Activated naive CD4-positive, alpha-beta T cell treated with anti-CD3 and anti-CD28 coated beads for 36 hours (primary cell): ENCODE measurements at places on chromosomes 4 and X.

- DNase-seq = no peak
Observed at GRCh38 chr4:102574317-102574716, 73.2 kb downstream of the NFKB1 start.

DNA sequence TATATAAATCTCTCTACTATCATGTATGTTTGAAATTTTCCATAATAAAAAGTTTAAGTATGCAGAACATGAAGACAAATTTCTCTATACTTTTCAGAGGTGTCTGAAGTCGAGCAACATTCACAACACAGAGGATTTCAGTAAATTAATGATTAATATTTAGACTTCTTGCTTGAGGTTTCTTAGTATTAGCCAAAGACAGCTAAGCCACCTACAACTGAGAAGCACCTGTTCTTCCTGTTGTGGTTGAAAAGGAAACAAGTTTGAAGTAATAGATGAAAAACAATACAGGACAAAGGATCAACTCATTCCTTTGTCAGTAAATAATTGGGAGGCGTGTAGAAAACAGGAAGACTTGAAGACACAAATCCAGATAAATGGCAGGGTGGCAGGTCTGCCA, 21.1 kb downstream of the SCML1 start:
- no peak for DNase-seq

DNA sequence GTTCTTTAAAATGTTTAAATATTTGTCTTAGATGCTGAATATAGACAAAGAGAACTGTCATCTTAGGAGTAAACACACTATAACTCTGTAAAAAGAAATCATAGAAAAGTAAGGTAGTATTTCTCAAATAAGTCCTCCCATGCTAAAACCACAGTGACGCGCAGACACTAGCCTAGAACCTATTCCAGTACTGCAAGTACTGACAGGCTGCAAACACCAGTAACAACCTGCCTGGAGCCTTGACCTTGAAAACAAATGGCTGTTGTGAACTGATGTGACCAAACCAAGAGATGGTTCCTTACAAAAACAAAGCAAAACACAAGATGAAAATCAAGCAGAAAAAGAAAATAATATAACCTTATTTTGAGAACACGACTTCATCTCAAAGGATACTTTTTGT, 8.5 kb downstream of the TIFA start:
- no peak for DNase-seq

DNA sequence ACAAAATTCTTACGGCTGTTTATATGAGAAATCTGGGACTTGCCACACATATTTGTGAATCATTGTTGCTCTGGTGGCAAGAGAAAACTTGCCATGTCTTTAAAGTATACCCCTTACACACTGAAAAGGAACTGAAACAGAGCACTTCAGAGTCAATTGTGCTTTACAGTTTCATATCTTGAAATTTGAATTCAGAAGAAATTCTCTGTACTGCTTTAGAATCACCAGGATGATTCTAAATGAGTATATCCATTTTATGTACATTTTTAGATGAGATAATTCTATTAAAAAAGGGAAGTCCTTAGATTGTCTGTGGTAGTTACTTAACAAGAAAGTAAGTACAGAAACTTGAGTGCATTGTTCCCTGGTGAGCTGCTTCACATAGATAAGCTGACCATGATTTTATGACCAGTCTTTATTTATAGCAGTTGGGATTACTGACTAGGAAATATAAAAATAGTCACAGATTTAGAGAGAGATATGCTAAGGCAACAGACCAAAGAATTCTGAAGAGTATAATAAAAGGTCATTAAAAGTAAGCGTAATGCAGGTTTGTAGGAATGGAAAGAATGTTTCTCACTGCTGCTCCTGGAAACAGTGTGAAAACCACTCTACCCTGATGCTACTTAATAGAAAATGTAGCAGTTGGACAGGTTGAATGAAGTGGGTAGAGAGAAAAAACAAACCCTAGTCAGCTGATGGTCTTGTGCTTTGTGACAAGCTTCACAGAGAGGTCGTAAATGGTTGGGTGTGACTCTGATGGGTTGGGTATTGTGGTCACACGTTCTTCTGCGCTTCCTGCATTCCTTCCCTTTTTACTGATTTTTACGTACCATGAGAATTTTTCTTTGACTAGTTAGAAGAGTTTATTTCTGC, 41.0 kb downstream of the FNIP2 start:
- DNase-seq = peak; percentile 18

DNA sequence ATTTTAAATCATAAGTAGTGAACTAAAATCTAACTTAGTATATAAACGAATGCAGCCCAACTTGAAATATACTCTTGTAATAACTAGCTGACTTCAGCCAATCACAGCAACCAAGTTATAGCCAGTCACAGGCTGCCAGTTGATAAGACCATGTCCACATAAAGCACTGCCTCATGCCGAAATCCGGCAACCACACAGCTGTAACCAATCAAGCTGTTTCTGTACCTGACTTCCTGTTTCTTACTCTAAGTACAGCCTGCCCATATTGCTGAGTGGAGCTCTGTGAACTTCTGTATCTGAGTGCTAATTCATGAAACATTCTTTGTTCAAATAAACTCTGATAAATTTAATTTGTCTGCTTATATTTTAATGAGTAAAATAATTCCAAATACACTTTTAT, 805.3 kb upstream of the EPHA5 start:
- no peak for DNase-seq

DNA sequence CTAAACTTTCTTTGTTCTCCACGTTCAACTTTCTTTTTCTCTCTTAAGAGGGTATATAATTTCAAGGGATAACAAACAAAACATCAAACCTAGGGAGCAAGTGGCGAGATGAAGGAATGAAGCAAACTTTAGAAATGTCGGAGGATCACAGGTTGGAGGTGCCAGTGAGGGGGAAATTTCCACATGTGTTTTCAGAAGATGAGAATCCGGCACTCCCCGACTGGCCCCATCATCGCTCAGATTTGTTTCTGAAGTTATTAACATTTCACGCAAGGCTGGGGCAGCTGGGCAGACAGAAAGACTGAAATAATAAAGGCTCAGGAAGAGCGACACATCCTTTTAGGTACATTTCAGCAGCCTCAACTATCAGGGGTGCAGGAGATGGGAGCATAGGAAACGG, 134.9 kb downstream of the SMIM20 start:
- DNase-seq = no peak

GRCh38 chr4:173507471-173508385, 22.3 kb downstream of the HAND2 start:
- no peak for DNase-seq

GRCh38 chr4:144411700-144412099, 234.3 kb upstream of the HHIP start:
- no peak for DNase-seq

DNA sequence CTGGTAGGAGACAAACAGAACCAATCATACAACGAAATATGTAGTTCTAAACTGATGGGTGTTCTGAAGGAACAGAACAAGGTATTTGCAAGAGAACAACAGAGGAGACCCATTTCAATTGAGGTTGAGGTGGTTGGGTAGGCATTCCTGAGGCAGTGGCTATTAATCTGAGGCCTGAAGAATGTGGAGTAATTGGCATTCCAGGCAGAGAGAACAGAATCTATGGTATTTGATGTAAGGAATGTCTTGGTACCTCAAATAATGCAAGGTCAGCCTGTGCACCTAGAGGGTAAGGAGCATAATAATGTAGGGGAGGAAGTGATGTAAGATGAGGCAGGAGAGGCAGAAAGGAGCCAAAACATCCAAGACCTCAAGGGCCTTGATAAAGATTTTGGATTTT, 109.5 kb upstream of the TEX13C start:
- DNase-seq = no peak

DNA sequence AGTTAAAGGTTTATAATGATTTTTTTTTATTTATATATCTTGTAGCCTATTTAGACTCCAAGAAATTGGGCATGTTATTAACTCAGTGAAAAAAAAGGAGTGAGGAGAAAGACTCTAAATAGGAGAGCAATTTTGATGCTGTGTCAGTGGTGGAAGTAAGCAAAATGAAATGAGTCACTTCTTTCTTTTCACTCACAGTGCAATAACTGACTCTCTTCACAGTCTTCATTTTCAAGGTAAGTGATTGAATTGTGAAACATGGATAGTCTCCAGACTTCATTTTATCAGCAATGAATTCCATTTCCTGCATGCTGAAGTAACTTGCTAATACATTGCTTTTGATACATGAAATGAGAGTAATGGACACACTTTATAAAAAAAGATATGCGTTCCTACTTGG, 2271.5 kb downstream of the PCDH7 start:
- DNase-seq = no peak

DNA sequence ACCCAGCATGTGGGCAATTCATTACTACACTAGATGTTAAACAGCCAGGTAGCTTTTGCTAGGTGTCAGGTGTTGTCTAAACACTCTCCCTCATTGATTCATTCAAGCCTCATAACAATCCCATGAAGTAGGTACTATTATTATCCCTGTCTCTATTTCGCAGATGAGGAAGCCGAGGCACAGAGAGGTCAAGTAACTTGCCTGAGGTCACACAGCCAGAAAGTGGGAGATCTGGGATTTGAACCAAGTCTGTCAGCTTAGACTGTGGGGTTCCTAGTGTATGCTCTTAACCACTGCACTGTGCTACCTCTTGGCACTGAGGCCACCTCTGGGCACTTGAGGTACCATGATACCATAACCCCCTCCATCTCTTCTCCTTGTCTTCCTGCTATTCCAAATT, 17.4 kb upstream of the XPNPEP2 start:
- DNase-seq = no peak

DNA sequence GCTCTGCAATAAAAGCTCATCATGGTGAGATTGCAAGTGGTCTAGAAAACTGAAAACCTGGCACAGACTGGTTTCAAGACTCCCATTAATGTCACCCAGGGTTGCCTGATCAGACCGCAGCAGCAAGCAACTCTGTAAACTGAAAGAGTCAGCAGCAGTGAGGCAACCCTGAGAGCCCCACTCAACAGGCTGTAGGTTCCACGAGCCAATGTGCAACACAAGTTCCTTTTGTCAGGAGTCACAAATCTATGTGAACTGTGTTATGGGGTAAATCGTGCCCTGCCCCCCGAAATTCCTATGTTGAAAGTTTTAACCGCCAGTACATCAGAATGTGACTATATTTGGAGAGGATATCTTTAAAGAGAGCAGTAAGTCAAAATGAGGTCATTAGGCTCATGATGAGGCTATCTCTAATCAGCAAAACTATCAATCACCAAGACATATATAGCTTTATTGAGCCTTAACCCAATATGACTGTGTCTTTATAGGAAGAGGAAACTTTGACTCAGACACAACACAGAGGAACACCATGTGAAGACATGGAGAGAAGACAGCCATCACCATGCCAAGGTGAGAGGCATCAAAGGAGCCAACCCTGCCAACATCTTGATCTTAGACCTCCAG, 94.0 kb downstream of the FBXO8 start:
- DNase-seq = no peak

DNA sequence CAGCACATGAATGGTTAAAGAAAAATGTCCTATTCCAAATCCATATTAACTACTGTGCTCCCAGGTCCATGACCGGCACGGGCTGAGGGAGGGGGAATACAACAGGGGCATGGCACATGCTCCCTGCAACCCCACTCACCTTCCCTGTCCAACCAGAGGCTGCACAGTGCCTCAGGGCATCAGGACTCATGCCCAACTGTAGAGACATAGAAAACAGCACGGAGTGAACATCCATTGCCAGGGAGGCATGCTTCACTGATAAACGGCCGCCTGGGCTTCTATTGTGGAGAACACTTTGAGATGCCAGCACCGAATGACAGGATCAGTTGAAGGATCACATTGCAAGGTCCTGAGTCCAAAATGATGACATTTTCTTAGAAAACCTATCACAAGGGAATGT, 140.6 kb downstream of the STK32B start:
- no peak for DNase-seq

DNA sequence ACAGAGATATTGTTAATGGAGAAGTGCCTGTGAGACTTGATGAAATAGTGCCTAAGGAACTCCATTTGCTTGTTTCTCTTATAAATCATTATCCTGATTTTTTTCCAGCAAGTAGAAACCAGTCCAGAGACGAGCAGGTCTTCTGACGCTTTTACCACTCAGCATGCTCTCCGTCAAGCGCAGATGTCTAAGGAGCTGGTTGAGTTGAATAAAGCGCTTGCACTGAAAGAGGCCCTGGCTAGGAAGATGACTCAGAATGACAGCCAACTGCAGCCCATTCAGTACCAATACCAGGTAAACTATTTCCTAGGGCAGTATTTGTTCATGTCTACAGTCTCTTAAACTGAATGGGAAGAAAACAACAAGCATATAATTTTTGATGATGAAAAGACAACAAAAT, 63.6 kb downstream of the KIF4A start:
- no peak for DNase-seq

- DNase-seq = no peak
Observed at GRCh38 chr4:7436256-7436655, 1.5 kb upstream of the PSAPL1 start.

DNA sequence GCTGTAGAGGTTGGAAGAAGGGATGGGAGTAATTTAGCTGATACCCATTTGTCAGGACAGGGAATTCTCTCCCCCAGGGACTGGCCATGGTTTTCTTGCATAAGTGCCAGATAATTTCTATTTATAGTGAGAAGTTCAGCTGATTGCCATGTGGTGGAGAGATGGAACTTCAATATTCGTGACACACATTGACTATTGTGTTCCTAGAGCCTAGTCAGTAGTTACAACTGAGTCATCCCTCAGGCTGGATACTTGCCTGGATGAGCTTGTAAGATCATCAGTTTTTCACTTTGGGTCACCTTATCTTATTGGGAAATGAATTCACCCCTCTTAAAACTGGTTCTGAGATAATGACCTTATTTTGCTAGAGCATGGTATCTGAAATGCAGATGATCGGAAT, 32.2 kb downstream of the CFAP299 start:
- no peak for DNase-seq

DNA sequence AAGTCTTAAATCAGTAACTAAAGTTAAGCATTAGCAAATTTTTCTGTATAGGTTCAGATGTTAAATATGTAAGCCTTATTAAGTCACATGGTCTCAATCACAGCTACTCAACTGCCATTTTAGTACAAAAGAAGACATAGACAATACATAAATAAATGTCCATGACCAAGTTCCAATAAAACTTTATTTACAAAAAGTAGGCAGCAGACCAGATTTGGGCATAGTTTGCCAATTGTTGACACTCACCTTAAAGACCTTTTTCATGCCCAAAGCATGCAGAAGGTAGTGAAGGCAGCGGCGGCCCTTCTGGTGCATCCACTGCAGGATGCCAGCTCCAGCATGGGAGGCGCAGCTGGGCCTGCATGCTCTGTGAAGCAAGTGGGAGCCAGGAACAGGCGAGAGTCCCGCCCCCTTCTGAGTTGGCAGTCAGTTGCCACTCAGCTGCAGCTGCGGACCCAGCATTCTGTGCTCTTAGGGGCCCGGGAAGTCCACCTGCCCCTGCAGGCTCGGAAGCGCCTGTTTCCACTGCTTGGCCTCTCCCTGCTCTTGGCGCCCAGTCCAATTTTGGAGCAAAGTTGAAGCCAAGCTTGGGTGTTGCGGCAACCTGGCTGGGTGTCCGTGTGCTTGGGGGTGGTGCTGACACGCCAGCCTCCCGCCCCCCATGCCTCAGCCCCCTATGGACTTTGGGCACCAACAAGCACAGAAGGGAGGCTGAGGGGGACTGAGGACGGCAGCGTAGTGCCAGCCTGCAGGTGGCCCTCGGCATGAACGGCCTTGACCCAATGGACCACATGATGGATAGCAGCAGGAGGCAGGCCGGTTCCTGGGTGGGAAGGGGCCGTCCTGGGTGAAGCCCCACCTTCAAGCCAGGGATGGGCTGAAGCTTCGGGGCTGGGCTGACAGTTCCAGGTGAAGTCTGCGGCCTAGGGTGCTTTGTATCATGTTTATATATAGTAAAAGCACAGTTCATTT, 42.4 kb upstream of the PABPC4L start:
- DNase-seq = no peak

GRCh38 chr4:24007860-24008261, 118.0 kb upstream of the PPARGC1A start:
- no peak for DNase-seq

- peak; percentile 55 for DNase-seq
Observed at GRCh38 chr4:145487631-145488030, 6.0 kb downstream of the SMAD1 start.
